Right renal cortex interstitium (tissue), 3 donors: ENCODE measurements at places on chromosomes 6 and 20.

GRCh38 chr20:41011551-41012067 is 17.0 kb upstream of the TOP1 start:
- DNase-seq, result no peak

GRCh38 chr6:18328540-18328939 is 58.6 kb upstream of the RNF144B start:
- no peak for DNase-seq

DNA sequence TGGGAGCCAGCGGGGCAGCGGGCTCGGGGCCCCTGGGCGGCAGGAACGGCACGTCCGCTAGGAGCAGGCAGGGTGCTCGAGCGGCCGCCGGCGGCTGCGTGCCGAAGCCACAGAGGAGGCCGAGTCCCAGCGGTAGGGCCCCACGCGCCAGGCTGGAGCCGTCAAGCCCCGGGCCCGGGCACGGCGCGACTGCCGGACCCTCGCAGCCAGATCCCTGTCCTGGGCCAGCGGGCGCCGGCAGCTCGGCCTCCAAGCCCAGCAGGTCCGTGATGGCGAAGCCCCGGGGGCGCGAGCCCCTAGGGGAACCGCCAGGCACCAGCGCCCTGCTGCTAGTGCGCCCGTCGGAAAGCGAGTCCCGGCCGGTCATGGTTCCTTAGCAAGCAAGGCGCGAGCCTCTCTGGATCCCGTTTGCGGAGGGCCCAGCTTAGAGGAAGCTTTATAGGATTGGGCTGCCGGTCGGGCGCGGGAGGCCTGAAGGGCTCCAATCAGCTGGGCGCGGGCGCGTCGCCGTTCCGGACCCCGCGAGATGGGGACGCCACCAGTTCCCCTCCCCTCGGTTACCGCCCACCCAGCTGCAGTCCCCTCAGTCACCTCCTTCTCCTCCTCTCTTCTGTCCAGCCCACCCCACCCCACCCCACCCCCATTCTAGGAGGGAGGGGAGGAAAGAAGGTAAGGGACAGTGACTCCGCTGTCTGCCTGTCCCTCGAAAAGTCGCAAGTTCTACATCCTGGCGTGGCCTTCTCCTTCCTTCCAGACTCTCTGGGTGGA is at the start of gene VSX1:
VSX1 (minus strand) TSS at position 412 of the 768 bp plus-strand sequence; CDS start at position 367, 45 bp downstream.
- DNase-seq, result no peak

DNA sequence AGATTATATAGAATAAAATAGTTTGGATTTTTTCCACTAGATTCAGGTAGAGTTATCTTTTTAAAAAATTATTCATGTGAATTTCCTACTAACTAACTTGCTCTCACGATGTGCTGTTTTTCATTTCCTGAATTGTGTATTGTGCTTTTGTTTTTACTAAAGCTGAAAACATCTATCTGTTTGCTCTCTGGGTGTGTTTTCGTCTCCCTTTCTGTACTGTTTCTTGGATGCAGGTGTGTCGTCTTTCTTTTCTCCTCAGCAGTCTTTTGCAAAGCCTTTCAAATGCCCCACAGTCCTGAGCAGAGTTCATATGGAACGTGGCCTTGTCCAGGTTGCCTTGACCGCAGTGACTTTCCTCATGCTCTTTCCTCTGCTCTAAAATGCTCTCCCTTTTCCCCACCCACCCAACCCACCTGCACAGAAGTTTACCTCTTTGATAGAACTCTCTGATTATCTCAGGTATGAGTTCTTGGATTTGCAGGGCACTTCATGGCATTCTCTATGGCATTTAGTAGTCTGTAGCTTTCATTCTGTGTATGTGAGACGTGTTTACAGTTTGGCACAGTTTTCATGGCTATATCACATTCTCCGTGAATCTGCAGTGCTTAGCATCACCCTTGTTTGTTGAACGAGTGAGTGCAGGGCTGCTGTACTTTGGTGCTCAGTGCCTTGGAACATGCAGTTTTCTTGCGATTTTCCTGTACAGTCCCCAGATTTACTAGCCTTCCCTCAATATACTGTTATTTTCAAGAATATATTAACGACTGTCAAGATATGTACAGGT is 77.1 kb downstream of the FARS2 start:
- no peak for DNase-seq

GRCh38 chr20:38787870-38788269 is 17.6 kb upstream of the PPP1R16B start:
- DNase-seq, result no peak

- DNase-seq, result no peak
Observed at GRCh38 chr20:50283922-50284810, 93.5 kb downstream of the CEBPB start.

GRCh38 chr6:149360536-149360935 is 39.5 kb upstream of the SUMO4 start:
- no peak for DNase-seq

GRCh38 chr20:48689874-48690571 is 137.8 kb downstream of the PREX1 start:
- no peak for DNase-seq

DNA sequence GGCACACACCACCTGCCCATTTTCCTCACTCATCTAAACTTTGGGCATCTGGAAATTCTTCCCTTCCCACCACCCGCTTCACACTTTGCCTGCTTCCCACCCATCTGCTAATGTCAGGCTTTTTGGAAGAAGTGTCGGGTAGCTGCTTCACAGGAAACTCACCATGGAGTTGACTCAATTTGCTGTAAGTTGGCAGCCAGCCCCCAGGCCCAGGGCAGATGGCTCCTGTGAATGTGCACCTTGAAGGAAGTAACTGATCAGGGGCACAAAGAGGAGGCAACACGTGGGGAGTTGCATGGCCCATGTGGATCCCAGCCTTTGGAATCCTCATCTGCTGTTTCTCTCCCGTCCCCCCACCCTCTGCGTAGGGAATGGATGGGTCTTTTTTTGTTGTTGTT is 87.3 kb downstream of the PPP1R14C start:
- DNase-seq, result no peak

GRCh38 chr20:51532577-51533191 is 9.8 kb downstream of the NFATC2 start:
- DNase-seq, result no peak

- no peak for DNase-seq
Observed at GRCh38 chr6:156413154-156413553, 364.0 kb upstream of the ARID1B start.

GRCh38 chr20:35968930-35969329 is 540 bp downstream of the CNBD2 start:
- no peak for DNase-seq

DNA sequence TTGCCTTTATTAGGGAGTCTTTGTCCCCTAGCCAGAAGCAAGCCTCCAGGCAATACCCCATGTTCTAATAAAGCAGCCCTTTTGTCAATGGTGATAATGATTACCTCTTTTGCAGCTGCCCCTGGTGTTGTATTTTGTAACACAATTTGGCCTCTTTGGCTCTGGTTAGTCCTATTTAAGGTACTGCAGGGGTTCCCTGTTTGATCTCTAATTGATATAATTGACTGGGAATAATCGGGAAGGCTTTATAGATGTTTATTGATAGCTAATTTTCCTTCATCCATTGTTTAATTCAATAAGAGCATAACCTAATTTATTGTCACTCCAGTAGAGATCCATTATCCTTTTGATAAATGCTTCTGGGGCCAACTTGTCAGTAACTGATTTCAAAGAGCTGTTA is 537.2 kb downstream of the PKHD1 start:
- DNase-seq, result no peak
